Tibial nerve (tissue), 4 donors: ENCODE measurements at places on chromosomes 1 and 21. TPM values are rescaled to one million over a fixed set of nuclear protein-coding genes. Genes with fewer than 3 reads are reported as not detected.
A peak's percentile ranks its signal among the peaks of the same experiment; 100 is the strongest.

DNA sequence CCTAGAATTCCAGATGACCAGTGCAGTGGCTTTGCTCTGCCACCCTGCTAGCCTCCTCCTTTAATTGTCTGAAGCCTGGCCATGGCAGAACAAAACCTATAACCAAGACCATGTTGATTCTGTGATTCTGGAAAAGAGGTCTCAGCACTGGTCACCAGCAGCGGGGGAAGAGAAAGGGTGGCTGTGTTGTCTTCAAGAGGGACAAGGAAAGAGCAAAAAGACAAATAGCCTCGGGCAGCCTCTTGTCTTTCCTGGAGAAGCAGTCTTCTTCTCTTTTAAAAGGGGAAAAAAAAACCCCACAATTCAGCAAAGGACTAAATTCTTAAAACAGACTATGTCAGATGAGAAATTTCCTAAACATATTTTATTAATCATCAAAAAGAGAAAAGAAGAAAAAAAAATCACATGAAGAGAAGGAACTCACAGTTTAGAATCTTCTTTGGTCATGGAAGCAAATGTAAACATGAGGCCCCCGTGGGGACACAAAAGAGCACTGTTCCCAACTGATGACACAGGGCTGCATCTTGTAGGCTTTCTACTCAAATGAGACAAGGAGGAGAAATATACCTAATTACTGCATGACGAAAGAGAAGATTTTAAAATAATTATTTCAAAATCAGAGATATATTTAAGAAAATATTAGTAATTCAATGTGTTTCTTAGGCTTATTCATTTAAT, 36.3 kb upstream of the RAP1GAP start:
- H3K4me1 ChIP-seq, result no peaks in the 10 kb centered on the region
- peak overlapping the region; percentile 68 for H3K27ac ChIP-seq
- no peak overlapping the region for H3K4me3 ChIP-seq
- H3K27me3 ChIP-seq, result no peaks in the 10 kb centered on the region
- H3K36me3 ChIP-seq, result no peaks in the 10 kb centered on the region

DNA sequence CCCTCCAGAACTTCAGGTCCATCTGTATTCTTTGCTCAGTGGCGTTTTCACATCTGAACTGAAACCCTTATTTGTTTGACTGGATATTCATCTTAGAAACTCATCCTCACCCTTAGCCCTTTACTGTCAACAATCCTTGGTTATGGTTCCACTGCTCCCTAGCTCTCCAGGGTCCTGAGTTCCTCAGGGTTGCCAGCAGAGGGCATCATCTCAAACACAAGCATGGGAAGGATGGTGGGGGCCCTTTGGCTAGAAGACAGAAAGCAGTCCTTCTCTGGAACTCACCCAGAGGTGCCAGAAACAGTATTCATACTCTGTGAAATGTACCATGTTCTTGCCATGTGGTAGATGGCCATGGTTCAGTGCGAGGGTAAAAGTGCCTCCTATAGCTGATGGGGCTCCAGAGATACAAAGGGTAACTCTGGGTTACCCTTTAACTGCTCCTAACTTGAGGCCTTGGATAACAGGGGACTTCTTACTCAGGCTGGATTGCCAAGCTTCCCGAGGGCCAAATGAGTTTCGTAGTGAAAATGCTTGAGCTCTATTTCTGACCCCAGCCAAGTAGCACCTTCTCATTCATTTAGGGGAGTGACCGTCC, 11.3 kb downstream of the NCSTN start:
- H3K36me3 ChIP-seq, result peaks cover 36% of the 10 kb centered on the region
- no peaks in the 10 kb centered on the region for H3K27me3 ChIP-seq
- DNase-seq, result no peak
- no peaks in the 10 kb centered on the region for H3K4me1 ChIP-seq
- no peak overlapping the region for H3K27ac ChIP-seq

TPM3 gene
- 236 TPM for total RNA-seq

- H3K27me3 ChIP-seq, result no peaks in the 10 kb centered on the region
- H3K4me1 ChIP-seq, result peaks cover 84% of the 10 kb centered on the region
- DNase-seq, result no peak
- H3K27ac ChIP-seq, result peak overlapping the region; percentile 70
Observed at GRCh38 chr1:91791691-91792488, 94.1 kb downstream of the TGFBR3 start.

DNA sequence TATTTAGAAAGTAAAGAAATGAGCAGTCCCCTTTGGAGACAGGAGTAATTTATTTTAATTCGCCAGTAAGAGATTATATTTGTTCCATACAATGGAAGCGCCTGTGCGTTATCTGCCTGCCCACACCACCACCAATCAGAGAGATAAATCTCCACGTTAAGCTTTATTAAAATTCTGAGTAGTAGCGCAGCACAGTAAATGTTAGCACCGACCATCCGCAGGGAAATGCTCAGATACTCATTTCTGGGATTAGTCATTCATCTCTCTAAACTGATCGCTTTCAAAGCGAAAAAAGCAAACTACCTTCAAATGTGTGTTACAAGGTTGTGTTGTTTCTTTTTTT, 1.2 kb downstream of the ETS2 start:
- H3K4me1 ChIP-seq, result no peaks in the 10 kb centered on the region
- H3K27me3 ChIP-seq, result no peaks in the 10 kb centered on the region
- no peaks in the 10 kb centered on the region for H3K36me3 ChIP-seq
- peak overlapping the region; percentile 96 for H3K27ac ChIP-seq
- DNase-seq, result no peak

PLEKHA6 gene
- total RNA-seq, result 6.6 TPM

BGLAP gene
- total RNA-seq, result not detected

RPTN gene
- total RNA-seq, result not detected

DNA sequence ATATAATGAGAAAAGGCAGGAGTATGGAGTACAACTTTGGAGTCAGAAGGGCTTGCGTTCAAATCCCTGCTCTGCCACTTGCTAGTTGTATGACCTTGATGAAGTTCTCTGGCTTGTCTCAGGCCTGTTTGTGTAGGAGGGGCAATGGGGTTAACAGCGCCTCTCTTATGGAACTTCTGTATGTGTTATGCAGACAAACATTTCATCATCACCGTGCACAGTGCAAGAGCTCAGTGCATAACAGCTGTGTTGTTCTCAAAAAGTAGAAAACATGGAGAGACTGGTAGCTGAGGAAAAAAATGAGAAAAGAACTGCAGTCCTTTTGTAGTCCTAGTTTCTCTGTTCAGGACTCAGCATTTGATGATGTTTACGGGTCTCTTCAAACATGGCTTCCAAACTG, 10.4 kb upstream of the ZNF648 start:
- no peaks in the 10 kb centered on the region for H3K27me3 ChIP-seq
- no peaks in the 10 kb centered on the region for H3K36me3 ChIP-seq

OVAAL gene
- not detected for total RNA-seq

- DNase-seq, result no peak
- H3K27ac ChIP-seq, result no peak overlapping the region
- H3K4me3 ChIP-seq, result no peak overlapping the region
- H3K36me3 ChIP-seq, result peaks cover 14% of the 10 kb centered on the region
Observed at GRCh38 chr1:231734417-231734816, 107.8 kb downstream of the DISC1 start.

FBXO2 gene
- 10.3 TPM for total RNA-seq

DNA sequence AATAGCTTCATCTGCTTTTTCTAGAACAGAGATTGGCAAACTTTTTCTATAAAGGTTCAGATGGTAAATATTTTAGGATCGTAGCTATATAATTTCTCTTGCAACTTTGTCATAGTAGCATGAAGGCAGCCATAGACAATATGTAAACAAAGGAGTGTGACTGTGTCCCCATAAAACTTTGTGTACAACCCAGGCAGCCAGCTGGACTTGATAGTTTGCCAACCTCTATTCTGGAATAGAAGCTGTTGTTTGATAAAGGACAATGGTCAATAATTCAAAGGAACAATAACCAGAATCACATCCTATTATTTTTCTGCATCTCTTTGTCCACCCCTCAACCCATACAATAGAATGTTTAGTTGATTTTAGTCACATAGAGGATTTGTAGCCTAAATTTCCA, 286.7 kb downstream of the LMX1A start:
- DNase-seq, result no peak
- H3K4me3 ChIP-seq, result no peak overlapping the region
- H3K4me1 ChIP-seq, result no peaks in the 10 kb centered on the region
- no peaks in the 10 kb centered on the region for H3K36me3 ChIP-seq
- H3K27ac ChIP-seq, result no peak overlapping the region

DNA sequence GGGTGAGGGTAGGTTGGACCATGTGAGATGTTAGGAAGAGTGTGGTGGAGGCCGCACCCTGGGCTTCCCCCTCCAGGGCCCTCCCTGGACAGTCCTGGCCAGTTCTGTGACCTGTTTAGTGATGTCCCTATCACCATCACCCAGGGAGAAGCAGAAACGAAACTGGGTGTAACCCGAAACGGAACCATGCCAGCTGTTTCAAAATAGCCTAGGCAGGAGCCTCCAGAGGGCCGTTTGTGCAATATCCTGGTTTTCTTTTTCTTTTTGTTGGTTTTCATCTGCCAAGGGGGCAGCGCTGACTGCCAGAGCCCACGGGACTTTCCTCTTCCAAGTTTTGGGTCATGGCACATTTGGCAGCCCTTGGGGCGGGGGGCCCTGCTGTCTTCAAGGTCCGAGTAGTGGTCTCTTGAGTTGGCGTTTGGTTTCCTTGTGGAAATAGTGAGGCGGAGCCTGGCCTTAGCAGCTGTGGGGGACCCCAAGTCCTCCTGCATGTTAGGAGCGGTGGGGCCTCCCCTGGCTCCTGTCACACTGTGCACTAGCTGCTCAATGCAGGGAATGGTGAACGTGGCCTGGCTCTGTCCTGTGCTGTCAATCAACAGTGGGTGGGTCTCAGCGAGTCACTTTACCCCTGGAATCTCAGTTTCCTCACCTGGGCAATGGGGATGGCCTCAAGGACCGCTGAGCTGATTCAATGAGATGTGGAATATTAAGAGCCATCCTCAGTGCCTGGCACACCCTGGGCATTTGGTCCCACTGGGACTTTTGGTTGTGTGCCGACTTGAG, 90.7 kb downstream of the ARHGEF10L start:
- peak overlapping the region; percentile 82 for H3K27ac ChIP-seq
- H3K27me3 ChIP-seq, result no peaks in the 10 kb centered on the region
- peaks cover 11% of the 10 kb centered on the region for H3K4me1 ChIP-seq
- peaks cover 92% of the 10 kb centered on the region for H3K36me3 ChIP-seq

DNA sequence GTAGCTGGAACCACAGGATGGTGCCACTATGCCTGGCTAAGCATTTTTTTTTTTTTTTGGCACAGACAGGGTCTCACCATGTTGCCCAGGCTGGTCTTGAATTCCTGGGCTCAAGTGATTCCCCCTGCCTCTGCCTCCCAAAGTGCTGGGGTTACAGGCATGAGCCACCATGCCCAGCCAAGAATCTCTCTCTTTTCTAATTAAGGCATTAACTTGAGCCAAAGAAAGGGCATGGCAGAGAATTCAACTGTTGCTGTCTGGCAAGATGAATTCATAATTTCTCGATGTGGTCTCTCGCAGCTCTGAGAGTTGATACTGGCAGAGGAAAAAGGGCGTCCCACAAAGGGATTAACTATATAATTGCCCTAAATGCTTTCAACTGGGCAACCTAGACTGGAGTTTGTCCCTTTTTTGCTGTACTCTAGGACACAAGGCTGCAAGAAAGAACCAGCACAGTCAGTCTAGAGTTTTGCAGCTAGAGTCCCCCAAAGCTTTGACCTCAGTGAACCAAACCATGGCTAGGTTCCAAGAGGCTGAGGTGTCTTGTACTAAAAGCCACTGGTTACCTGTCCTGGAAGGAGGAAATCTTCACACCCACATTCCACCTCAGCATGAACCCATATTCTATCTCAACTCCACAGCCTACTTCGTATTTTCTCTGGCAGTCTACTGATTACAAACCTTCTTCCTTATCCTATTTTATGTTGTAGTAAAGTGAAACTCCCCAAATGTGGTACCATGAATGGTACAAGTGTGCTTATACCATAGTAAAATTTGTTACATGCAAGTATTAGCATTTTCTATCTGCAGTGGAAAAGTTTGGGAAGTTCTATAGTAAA, 51.2 kb downstream of the OPTC start:
- H3K4me1 ChIP-seq, result no peaks in the 10 kb centered on the region
- H3K27ac ChIP-seq, result no peak overlapping the region
- H3K36me3 ChIP-seq, result no peaks in the 10 kb centered on the region

LHX8 gene
- total RNA-seq, result not detected

IFI44L gene
- 25.8 TPM for total RNA-seq

FAM43B gene
- 1.0 TPM for total RNA-seq

DNA sequence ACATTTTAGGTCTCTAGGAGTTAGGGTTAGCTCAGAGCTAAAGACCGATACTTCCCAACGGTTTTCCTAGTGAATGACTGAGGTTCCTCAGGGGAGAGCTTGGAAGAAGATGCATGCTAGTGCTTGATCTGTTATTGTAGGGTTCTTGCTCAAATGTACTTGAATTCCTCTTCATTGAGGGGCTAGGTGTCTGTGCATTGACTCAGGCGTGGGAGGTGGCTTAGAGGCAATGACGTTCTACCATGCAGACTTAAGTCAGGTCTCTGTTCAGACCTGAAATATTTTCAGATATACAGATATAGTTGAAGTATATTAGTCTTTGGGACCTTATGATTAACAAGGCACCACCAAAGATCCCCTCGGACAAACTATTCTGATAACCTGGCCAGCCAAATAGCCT, 23.5 kb downstream of the S100A10 start:
- no peaks in the 10 kb centered on the region for H3K27me3 ChIP-seq
- H3K4me1 ChIP-seq, result no peaks in the 10 kb centered on the region
- H3K36me3 ChIP-seq, result no peaks in the 10 kb centered on the region

DNA sequence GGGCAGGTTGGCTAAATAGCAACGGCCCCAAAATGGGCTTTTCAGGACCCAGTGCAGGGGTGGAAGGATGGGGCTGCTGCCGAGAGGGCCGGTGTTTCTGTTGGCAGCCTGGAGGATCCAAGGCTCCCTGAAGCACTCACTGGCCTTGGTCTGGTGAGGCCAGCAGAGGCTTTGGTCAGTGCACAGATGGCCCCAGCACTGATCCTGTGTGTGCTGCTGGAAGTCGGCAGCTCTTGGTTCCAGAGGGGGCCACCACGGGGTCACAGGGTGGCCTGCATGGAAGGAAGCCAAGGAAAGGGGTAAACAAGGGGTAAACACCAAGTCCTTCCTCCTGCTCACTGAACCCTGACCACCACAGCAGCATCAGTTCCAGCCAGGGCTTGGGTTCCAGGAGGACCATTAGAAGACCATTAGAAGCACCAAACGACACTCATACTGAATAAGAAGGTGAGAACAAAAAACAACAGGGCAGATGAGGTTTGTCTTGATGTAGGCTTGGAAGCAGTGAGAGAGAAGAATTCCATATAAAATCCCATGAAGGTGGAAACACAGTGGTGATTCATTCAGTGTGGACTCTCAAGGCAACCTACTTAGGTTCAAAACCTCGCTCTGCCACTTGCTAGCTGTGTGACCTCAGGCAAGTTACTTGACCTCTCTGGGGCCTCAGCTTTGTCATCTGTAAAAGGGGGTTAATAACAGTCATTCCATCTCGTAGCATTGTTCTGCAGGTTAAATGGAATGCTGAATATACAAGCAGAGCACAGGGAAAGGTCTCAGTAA, 184.5 kb downstream of the RUNX1 start:
- H3K36me3 ChIP-seq, result peaks cover 53% of the 10 kb centered on the region
- no peak overlapping the region for H3K4me3 ChIP-seq
- H3K27me3 ChIP-seq, result no peaks in the 10 kb centered on the region
- no peaks in the 10 kb centered on the region for H3K4me1 ChIP-seq

GRCh38 chr1:168498159-168498631, 45.6 kb downstream of the XCL2 start:
- H3K36me3 ChIP-seq, result no peaks in the 10 kb centered on the region
- no peak overlapping the region for H3K4me3 ChIP-seq
- no peak overlapping the region for H3K27ac ChIP-seq
- no peak for DNase-seq
- H3K27me3 ChIP-seq, result no peaks in the 10 kb centered on the region
